ENCODE measurements at places on chromosomes 2 and 18. TPM values are rescaled to one million over a fixed set of nuclear protein-coding genes. Genes with fewer than 3 reads are reported as not detected.

Gene SH3YL1
- 28.4 TPM for total RNA-seq

Gene HNRNPA3
- 40.7 TPM for total RNA-seq

Gene IL1RN
- total RNA-seq, result not detected

Gene SLC11A1
- under 0.01 TPM for total RNA-seq

Gene ANKAR
- total RNA-seq, result 4.6 TPM
